Non-pigmented ciliary epithelial cell (primary cell): ENCODE measurements at places on chromosomes 1 and 21.

DNA sequence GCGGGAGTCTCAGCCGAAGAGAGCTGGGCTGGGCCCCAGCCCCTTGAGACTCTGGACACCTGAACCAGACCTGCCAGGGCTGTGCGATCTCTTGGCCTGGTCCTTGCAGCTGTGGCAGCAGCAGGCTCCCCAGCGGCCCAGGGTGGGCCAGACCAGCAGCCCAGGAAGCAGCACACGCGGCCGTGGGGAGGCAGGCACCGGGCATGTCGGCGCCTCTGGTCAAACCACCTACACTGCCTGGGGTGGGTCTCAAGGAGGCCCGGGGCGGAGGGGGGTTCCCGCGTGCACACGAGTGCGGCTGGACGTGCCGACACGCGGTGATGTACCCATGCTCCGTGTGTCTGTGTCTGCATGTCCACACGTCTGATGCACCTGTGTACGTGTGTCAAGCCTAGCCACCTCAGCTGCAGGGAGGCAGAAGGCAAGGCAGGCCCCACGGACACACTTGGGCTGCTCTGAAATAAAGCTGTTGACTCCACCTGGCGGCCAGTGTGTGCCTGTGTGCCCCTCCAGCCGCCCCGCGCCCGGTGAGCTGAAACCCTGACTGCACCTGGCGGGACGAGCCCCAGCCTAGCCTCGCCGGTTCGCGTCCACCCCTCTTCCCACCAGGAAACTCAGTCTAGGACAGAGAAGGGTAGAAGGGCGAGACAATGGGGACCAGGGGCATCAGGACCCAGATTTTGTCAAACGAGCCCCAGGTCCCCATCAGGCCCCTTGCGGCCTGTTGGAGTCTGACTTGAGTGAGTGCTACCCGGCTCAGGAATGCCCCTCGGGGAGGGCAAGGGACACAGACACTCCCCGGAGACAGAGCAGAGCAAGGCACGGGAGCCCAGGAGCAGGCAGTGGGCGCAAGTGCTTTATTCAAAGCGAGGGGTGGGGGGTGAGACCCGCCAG lies 11.6 kb downstream of the SCNN1D start:
- DNase-seq, result peak; percentile 15

DNA sequence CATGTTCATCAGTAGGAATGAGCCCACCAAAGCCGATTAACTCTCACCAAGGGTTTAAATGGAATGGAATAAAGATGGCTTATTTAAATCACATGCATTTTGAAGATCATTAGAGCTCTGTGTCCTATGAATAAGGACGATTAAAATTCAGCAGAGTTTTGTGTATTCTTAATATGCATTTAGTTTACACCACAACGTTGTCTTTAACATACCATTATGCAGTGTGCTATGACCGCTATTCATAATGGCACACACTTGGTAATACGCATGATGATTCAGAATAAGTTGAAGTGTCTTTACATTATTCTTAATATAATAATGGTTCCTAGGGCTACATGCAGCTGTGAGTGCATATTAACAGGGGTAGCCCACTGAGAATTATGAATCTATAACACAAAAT lies 190.7 kb downstream of the PTBP2 start:
- DNase-seq, result no peak

DNA sequence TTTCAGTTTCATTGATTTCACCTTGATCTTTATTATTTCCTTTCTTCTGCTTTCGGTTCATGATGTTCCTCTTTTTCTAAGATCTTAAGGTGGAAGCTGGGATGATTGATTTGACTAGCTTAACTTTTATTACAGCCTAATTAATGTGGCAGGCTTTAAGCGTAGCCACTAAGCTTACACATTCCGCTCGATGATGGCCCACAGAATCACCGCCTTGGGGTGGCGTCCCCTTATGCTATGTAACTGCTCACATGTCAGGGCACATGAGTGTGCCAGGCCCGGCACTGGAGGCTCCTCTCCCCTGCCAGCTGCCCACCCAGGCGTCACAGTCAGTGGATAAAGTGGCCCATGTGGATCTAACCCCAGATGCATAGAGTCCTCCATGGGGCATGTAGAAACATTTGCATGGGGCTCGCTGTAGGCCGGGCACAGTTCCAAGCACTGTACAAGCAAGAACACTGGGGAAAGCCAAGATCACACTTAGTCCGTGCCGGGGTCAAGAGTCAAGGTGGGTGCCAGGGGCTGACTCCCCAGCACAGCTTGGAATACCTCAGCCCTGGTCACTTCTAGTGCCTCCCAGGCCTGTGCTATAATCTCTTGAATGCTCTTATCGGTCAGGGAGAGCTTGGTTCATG lies 41.7 kb downstream of the PKNOX1 start:
- no peak for DNase-seq

DNA sequence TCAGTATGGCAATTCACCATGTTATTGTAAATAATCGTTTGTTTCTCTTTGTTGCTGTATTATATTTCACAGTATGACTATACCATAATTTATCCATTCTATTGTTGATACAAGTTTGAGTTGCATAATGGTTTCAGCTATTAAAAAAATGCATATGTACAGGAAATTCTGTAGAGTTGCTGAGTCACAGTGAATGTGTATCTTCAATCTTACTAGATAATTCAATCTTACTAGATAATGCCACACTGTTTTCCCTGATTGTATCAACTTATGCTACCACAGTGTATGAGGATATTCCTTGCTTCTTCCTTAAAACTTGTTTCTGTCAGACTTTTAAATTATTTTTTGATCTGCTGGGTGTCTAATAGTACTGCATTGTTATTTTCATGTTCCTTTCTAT lies 3.5 kb upstream of the COA6 start:
- no peak for DNase-seq

DNA sequence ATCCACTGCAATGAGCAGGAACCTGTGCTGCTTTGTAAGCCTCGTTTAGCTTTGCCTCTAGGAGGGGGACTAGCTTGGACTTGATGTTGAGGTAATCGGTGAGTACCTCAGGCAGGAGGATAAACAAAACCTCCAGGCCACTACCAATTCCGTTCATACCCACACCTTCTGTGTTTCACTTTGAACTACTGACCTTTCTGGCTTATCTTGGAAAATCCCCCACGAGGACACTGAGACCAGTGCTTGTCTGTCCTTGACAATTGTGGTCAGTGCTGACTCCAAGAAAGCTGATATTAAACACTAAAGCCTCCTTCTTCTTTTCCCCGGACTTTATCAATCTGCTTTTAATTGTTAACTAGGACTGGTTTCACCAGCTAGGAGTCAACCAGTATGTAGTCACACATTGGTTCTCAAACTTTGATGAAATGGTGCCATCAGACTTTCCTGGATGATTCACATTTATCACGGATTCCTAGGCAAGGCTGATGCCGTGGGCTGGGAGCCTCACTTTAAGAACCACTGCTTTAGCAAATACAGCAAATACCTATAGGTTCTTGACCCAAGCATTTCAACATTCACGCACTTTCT lies 52.7 kb downstream of the TGFB2 start:
- no peak for DNase-seq

GRCh38 chr1:29290414-29290985 lies 54.2 kb downstream of the PTPRU start:
- no peak for DNase-seq

DNA sequence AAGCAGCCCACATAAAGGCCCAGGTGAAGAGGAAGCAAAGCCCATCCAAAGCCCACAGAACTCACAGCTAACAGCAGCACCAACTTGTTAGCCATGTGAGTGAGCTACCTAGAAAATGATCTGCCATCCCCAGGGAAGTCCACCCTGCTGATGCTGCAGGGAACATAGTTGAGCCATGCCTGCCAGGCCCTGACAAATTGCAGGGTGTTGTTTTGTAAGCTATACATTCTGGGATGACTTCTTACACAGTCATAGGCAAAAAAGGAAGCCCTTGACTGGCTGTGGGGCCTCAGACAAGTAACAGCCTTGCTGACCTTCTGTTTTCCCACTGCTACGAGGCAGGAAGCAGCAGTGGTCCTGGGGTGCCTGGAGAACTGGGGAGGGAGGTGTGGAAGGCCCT lies 262.7 kb downstream of the MATN1 start:
- no peak for DNase-seq

DNA sequence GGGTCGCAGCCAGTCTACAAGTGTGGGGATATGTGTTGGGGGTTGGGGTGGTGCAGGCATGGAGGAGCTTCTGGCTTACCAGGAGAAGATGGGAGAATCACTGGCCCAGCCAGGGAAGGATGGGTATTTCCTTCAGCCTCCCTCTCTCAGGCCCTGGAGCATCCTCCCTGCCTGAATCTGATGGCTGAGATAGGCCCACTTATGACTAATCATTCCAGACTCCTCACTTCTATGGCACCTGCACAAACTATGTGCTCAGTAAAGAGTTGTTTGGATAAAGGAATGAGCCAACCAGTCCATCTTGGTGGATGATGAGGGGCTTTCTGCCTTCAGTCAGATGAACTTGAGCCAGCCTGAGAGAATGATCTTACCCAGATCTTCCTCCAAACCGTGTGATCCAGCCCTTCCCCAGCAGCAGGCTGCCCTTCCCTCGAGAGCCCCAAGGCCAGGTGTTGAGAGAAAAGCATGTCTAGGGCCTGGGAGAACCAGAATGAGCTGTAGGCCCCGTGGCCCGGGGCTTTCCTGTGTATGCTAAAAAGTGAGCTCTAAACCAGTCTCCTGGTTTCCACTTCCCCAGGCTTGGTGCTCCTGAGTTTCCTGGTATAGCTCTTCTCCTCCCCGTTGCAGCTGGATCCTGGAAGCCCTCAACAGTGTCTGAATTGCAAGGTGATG lies 1.3 kb downstream of the GPA33 start:
- DNase-seq, result no peak

- no peak for DNase-seq
Observed at GRCh38 chr1:92961131-92961895, at the start of gene DIPK1A. TSS of gene DIPK1A (minus strand) at chr1:92961462. CDS start at chr1:92961429, 33 bp downstream.

- no peak for DNase-seq
Observed at GRCh38 chr1:53592521-53592982, 133.4 kb downstream of the DMRTB1 start.

- no peak for DNase-seq
Observed at GRCh38 chr1:158689110-158689509, 2.6 kb upstream of the SPTA1 start.

DNA sequence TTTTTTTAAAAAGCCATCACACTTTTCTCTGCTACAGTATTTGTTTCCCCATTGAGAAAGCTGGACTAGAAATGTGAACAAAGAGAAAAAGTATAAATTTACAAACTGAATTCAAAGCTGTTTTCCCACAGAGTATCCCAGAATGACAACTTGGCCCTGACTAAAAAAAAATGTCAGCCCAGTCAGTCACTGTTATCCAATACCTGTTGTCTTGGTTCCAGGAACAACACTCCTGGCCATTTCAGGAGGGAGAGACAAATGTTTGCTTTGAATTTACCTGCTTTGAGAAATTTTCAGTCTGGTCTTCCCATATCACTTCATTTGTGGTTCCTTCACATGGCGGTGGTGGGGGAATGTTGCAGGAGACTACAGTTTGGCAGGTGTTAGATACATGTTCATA lies 46.2 kb downstream of the COLGALT2 start:
- no peak for DNase-seq

DNA sequence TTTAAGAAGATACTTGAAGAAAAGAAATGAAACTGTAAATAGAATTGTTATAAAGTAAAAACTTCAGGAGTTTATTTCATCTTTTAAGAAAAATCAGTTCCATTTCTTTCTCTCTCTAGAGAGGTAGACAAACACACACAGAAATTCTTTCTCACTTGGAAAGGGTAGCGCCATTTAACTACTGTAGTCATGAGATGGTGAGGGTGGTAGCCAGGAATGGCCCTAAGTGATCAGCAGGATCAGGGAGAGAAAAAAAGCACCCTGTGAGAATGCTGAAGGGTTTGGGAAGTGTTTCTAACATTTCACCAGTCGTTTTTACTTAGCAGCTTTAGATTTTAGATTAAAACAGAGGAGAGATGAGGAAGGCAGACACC lies 205.7 kb upstream of the RUNX1 start:
- no peak for DNase-seq

- no peak for DNase-seq
Observed at GRCh38 chr1:32361674-32362473, 411 bp downstream of the FAM229A start.

GRCh38 chr1:101194746-101195145 lies 42.1 kb upstream of the S1PR1 start:
- DNase-seq, result no peak

GRCh38 chr1:240094041-240094722 lies 2.5 kb downstream of the FMN2 start:
- DNase-seq, result no peak

DNA sequence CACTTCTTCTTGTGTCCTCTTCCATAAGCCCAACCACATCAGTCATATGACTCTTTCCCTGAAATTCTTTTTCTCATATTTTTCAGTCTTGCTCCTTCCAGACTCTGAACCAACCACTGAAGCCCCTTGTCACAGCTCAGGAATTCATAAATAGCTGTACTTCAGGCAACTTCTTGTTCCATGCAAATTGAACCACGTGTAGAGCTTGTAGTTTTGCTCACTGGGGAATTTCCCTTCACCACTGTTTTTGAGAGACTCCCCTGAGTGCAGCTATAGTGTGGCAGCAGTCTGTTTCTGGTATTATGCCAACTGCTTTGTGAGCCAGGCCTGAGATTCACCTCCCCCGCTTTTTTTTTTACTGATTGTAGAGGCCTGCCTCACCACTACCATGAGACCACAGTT lies 150.3 kb upstream of the SPAG17 start:
- no peak for DNase-seq

DNA sequence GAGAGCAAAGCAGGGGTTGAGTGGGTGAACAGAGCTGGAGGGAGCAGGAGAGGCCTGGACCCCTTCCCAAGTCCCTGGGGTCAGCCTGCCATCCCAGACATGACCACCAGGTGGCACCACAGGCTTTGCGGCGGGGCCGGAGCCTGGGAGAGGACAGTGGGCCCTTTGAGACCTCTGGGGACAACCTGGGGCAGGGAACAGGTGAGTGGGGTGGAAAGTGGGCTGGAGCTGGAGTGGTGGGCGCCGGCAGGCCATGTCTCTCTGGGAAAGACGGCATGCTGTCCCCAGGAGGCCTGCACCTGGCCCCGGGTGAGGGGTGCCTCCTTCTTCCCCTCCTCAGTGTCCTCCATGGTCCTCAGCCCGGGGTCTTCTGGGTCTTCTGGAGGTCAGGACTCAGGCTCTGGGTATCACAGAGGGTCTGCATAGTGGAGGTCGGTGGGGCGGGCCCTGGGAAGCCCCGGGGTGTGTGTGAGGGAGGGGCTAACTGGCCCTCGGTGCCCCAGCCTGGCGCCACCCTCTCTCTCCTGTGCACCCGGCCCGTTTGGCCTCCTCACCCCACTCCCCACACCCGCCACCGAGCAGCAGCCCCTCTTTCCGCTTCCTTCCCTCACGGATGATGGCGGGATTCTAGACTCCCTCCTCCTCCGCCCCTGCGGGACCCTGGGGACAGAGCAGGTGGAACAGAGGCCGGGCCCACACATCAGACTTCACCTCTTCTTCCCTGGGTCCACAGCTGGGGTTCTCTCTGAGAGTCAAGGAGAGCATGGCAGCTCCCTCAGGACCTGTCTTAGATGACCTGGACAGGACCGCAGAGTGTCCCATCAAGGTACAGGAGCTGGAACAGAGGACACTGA lies 28.5 kb upstream of the PKP1 start:
- DNase-seq, result no peak

GRCh38 chr21:41759214-41759840 lies 7.5 kb downstream of the RIPK4 start:
- no peak for DNase-seq
